NCI-H774 (cell line): ENCODE measurements at places on chromosomes 4 and X.

GRCh38 chrX:20237864-20238263 is 28.8 kb downstream of the RPS6KA3 start:
- no peak for DNase-seq

DNA sequence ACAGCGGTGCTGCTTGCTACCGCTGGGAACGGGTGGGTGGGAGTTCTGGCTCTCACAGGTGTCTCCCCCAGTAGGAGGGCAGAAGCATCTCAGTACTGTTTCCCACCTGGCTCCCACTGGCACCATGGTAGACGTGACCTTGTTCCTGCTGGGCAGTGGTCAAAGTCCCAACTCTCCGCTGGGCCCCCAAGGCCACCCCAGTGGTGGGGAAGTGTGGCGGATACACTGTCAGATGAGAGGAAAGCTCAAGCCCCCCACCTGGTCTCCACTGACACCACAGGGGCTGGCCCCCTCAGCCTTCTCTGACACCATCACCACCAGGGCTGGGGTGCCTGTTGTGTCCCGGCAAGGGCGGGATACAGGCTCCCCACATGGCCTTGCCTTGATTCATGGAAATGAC is 24.6 kb downstream of the LETM1 start:
- no peak for DNase-seq

GRCh38 chrX:117196481-117196880 is 733.7 kb upstream of the CT83 start:
- DNase-seq = no peak

- DNase-seq = no peak
These were observed 31.2 kb upstream of the VCX3B start for GRCh38 chrX:8433109-8434062.

GRCh38 chr4:40628888-40629287 is 776 bp downstream of the RBM47 start:
- DNase-seq = no peak

- no peak for DNase-seq
These were observed 52.1 kb upstream of the GRID2 start for GRCh38 chr4:92251711-92252110.

GRCh38 chrX:149074398-149074797 is 430.7 kb downstream of the IDS start:
- DNase-seq = peak; percentile 25

GRCh38 chr4:145736241-145736831 is 56.4 kb downstream of the C4orf51 start:
- no peak for DNase-seq

DNA sequence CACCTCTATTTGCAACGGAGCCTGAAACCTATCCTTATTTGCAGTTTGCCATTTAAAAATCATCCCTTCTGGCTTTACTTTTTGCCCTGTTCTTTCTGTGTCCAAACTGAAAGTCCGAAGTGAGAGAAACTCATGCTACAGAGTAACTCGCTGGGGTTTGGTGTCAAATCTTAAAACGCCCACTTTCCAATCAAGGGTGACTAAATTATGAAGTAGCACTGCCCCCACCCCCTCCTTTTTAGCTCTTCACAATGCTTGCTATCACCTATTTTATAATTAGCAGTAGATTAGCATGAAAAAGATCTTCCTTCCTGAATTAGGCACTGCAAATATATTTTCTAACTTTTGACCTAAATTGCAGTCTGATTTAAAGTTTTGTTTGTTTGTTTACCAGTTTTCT is 52.5 kb downstream of the VGLL1 start:
- DNase-seq = no peak

DNA sequence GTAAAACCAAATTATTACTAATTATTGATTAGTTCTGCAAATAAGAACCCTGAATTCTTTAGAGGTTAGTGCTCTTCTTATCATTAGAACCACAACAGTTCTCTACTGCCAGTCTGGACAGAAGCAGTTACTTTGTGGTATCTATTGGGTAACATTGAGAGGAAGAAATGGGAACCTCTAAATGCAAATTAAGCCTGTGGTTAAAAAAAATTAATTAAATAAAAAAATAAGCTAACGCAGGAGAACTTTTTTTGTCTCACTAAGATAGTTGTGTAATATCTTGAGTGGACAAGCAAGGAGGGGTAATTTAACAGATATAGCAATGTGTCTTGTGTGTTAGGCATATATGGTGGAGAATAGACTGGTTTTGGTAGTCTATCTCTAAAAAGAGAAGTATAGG is 32.9 kb upstream of the TET2 start:
- DNase-seq = no peak

DNA sequence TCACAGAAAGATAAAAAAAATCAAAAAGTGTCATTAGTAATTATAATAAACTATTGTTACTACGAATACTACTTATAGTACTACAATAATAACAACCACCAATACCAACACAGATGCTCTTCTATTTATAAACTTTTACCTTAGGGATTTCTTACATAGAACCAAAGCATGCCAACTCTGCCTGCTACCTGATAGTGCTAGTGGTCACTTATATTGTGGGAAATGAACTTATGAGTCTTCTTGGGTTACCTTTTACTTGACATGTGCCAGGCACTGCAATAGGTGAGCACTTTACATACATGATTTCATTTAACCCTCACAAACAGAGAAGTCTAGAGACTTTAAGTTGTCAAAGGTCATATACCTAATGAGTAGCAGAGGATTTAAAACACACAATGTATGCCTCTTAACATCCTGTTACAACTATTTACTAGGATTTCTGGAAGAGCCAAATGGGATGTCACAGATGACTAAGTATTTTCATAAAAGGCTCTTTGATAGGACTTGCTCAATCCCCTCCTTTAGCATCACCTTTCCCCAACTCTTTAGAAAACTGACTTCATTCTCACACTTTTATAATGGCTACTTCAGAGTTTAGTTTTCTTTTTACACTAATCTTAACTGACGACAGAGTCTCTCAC is 265.2 kb downstream of the CHIC1 start:
- no peak for DNase-seq

- DNase-seq = no peak
These were observed 5.7 kb upstream of the CXXC4 start for GRCh38 chr4:104500442-104500841.

DNA sequence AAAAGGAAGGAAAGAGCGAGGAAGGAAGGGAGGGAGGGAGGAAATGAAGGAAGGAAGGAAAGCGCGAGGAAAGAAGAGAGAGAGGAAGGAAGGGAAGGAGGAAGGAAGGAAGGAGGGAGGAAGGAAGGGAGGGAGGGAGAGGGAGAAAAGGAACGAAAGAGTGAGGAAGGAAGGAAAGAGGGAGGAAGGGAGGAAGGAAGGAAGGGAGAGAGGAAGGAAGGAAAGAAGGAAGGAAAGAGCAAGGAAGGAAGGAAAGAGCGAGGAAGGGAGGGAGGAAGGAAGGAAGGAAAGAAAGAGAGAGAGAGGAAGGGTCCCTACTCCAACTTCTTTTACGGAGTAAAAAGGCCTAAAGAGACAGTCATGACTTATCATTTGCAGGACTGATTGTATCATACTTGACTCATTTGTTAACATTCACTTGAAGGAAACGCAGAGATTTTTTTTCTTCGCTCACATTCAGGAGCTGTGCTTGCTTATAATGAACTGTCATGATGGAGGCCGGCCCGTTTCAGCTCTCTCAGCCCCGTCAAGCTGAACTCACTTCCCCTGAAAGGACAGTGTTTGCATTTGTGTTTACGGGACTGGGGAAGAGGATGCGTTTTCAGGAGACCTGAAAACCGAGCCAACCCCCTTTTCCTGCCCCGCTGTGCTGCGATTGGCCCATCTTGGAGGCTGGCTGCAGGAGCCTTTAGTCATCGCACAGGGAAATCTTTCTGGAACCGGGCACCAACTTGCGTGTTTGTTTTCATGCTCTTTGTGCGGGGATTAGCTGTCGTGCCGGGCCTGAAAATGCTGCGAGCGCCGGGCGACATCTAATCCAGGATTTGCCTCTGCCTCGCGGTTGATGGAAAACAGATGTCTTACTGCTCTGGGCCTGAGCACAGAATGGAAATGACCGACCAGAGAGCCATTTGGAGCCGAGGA is 17.8 kb downstream of the TRIM2 start:
- no peak for DNase-seq

DNA sequence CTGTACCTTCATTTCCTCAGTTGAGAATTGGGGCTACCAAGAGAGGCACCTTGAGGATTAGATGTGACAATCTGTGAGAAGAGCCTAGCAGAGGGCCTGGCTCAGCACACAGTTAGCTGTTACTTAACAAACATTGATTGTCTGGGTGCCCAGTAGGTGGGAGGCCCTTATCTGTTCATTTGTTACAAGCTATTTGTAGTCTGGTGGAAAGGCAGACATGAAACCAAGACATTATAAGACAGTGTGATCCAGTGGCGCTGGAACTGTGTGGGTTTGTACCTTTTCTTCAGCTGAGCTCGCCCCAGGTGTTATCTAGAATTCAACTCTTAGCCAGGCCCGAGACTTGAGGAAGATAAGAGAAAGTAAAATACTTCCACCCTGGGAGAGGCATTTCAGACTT is 16.9 kb downstream of the AKAP4 start:
- DNase-seq = no peak

- no peak for DNase-seq
These were observed 89.7 kb downstream of the LRP2BP start for GRCh38 chr4:185305979-185306442.

- no peak for DNase-seq
These were observed 1.0 kb downstream of the AGA start for GRCh38 chr4:177441061-177441802.

GRCh38 chrX:101693476-101693875 is 33.8 kb upstream of the ARMCX2 start:
- no peak for DNase-seq

GRCh38 chrX:67585401-67585800 is 41.6 kb downstream of the AR start:
- DNase-seq = no peak

DNA sequence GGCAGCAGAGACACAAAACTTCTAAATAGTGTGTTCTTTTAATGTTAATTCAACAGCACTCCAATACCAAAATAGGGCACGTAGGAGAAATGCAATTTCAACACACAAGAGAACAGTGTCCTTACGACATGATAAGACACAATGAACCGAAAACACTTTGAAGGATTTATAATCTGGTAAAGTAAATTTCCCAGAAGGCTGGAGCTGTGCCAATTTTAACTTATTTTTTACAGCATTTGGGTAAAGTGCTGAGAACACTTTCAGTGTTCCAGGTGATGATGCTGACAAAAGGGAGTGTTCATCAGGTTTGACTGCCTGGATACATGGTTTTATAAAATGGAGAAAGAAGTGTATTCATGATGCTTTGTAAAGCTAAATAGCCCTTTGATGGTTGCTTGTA is 76.5 kb downstream of the MAPK10 start:
- no peak for DNase-seq

- no peak for DNase-seq
These were observed 421.4 kb upstream of the DIPK2B start for GRCh38 chrX:45622042-45622423.

- DNase-seq = no peak
These were observed 166.1 kb upstream of the NUDT6 start for GRCh38 chr4:123088501-123088900.

GRCh38 chr4:110751986-110752385 is 129.1 kb upstream of the PITX2 start:
- DNase-seq = no peak

DNA sequence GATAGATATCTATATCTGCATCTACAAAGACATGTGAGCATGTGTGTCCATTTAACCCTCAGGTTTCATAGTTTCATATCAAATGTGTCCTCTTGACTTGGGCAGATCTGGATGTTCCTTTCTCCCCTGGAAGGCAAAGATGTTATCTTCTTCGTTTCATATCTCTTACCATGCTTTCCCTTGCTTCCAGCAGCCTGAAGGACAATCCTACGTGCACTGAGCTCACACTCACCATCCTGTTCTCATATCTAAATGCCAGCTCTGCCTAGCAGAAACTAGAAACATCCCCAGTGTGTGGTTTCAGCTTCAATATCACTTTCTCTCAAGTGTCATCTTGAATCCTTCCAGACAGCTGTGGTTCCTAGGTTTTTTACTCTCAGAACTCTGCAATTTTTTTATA is 66.2 kb downstream of the ZAR1 start:
- no peak for DNase-seq

GRCh38 chr4:57425610-57426009 is 315.4 kb upstream of the IGFBP7 start:
- DNase-seq = no peak

GRCh38 chr4:61773655-61774245 is 573.6 kb downstream of the ADGRL3 start:
- DNase-seq = no peak

DNA sequence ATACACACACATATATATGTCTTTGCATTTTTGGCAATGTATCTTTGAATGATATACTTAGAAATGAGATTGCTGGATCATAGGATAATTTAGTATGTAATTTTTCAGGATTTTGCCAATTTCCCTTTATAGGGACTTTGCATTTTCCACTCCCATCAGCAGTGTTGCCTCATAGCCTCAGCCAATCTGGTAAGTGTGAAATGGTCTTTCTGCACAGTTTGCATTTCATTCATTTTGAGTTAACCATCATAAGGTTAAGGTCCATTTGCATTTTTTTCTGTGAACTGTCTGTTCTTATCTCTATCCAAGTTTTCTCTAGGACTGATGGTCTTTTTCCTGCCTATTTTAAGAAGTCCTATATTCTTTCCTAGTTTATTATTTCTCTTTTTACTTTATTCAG is 474.8 kb downstream of the ZNF674 start:
- DNase-seq = no peak

GRCh38 chr4:145098675-145099037 is 545 bp downstream of the ABCE1 start:
- DNase-seq = no peak

DNA sequence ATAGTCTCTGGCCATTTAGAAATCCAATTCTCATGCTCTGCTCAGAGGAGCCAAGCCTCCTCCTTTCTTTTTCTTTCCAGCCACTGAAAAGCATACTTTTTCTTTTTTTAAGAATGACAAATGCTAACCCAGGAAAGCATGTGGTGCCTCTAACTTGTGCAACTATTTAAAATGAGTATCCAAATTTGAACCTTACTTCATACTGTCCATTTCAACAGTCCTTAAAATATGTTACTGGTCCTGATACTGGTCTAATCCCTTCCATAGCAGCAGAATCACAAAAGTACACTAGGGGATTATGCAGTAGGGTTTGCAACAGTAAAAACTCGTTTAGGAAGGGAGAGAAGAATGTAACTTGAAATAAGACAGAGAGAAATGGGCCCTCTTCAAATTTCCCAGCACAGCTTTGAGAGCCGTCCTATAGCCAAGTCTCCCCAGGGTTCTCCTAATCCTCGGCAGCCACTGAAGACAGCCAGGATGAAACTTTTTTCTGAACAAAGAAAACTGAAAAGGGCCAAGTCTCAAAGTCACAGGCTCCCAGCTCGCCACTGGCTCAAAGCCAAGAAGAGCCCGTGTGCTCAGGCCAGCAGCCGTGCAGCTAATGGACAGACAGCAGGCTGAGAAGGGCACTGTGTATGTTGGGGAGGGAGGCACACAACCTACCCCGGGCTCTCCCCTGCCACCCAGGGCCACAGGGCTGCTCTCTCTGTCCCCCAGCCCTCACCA is 39.5 kb downstream of the GPC4 start:
- DNase-seq = no peak

DNA sequence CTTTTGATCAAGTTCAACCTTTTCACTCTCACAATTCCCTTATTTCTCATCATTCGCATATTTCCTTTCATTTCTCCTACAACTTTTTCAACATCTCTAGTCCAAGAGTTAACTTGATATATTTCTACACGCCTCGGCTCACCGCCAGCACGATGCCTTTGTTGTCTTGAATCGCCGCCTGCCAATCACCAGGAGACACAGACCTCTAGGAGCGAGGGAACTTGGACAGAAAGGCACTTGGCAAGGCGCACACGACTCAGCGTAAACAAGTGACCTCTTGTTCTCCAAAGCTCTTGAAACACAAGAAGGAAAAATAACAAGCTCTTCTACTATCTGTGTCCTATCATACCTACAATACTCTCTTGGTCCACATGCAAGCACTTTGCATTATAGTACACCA is 27.1 kb upstream of the RBMX start:
- no peak for DNase-seq
